ENCODE measurements at places on chromosomes 12 and 14. TPM values are rescaled to one million over a fixed set of nuclear protein-coding genes. Genes with fewer than 3 reads are reported as not detected.

- no peak for DNase-seq
Measured at GRCh38 chr12:93552427-93552826, 20.0 kb upstream of the SOCS2 start.

- DNase-seq, result no peak
Measured at GRCh38 chr12:68495336-68496070, 115.2 kb upstream of the RAP1B start.

DNA sequence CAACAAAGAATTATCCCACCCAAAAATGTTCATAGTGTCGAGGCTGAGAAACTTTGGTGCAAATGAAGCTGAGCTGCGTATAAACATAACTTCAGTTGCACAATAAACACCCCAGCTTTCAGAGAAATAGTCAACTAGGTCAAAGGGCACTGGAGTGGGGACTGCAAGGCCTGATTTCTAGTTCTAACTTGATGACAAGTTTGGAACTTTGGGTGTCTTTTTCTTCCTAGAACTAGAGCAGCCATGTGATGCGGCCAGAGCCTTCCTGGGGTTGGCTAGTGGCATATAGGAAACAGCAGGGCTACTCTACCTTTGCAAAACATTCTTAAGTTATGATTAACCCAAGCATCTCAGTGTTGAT is 298.4 kb upstream of the AMIGO2 start:
- no peak for DNase-seq

DNA sequence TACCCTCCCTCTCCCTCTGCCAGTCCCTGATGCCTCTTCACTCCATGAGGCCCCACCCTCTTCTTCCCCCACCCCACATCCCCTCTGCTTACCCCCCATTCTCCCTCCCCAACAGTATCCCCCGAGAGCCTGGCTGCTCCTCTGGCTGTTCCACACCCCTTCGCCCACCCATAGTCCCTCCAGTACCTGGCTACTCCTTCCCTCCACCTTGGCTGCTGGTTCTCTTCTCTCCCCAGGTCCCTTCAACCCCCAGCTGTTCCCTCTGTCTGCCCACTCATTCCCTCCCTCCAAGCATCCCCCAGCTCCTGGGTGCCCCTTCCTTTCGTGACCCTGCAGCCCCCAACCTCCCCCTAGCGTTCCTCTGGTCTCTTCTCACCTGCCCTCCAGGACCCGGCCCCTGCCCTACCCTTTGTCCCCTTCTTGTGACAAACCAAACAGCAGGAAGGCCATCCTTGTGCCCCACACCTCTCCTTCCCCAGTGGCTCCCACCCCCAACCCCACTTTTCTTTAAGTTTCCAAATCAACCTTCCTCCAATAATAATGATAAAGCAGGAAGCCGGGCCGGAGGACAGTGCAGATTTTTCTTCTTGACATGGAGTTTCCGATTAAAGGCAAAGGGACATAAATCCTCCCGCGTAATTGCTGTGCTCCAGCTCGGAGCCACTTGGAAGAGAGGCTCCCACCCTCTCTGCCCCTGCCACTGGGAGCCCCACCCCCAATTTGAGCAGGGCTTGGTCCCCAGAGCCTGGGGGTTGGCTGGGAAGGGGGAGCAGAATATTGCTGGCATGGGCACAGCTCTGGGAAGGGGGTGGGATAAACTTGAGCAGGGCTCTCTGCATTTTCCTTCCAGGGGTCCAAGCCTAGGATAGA is 40.0 kb downstream of the SMUG1 start:
- no peak for DNase-seq

DNA sequence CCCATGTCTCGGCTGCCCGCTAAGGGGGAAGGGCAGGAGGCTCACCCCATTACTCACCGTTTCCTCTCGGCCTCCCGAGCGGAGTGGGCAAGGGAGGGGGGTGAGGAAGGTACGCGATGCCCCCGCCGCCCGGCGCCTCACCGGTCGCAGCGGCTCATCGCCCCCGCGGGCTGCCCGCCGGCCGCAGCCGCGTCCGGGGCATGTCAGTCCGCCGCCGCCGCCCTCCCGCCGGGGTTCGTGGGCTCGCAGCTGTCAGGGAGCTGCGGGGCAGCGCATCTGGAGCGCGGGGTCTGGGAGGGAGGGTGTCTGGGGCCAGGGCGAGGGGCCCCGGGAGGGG is 461 bp downstream of the SLC8A3 start:
- no peak for DNase-seq

DNA sequence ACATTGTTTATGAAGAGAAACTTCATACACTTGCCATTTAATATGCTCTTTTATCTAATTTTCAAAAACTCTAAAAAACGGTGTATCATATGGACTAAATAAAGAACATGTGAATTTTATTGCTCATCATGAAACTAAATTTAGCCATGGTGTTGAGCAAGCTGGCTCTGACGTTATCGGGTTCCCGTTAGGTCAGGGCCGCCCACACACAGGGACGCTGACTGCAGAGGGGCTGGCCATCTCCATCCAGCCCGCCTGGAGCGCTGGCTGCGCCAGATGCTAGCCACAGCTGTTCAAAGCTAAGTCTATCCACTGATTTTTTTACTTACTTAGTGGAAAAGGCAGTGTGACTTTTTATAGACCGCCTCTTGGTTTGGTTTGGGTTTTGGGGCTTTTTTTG is 36.5 kb upstream of the DYNC1H1 start:
- peak; percentile 45 for DNase-seq

GRCh38 chr14:52131640-52132320 is 62.9 kb upstream of the NID2 start:
- peak; percentile 80 for DNase-seq

The NUDT4 gene
- polyA plus RNA-seq, result 135 TPM

DNA sequence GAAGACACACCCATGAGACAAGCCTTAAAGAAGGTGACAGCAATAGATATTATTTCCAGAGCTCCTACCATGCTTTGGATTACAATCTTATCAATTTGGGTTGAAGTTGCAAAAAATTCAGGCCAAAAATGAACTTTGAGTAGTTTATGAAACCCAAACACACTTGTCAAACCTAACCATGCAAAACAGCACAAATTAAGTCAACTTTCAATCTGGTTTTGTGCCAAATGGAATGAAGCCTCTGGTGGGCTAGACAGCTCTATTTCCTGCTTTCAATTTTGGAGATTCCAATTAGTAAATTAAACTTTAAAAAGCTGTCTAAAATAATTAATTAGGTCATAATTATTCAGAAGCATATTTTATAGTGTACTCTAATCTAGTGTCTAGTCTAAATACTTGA is 203.4 kb downstream of the SYT1 start:
- DNase-seq, result no peak

The PPP1R36 gene
- 0.79 TPM for polyA plus RNA-seq

GRCh38 chr12:122473543-122474323 is 27.0 kb downstream of the ZCCHC8 start:
- no peak for DNase-seq

DNA sequence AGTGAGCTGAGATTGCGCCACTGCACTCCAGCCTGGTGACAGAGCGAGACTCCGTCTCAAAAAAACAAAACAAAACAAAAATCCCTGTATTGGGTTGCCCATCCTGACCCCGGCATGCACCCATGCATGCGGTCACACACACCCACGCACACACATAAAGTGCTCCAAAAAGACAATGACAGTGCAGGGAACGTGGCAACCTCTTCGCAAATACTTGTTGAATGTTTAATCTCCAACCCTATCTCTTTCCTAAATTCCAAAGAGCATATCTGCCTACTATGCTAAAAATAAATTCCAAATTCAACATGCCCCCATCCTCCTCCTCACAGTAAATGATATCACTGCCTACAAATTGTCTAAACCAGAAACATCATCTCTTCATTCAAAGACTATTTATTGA is 13.5 kb downstream of the SLC7A7 start:
- DNase-seq, result no peak

DNA sequence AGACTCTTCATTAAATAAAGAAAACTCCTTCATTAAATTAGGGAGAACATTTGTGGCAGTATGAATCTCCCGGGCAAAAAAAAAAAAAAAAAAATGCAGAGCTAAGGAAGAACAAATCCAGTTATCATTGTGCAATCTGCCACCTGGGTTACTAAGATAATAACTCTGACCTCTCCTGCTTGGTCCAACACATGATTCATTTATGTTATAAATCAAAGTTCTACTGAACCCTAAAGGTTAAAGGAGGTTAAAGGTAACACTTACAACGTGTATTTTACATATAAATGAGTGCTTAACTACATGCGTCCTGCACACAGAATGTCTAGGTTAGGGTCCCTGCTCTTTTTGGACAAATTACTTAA is 4.2 kb downstream of the TGFB3 start:
- no peak for DNase-seq

- no peak for DNase-seq
Measured at GRCh38 chr12:104464899-104465298, 8.2 kb downstream of the CHST11 start.

The TAS2R19 gene
- polyA plus RNA-seq, result 1.8 TPM

The IL22 gene
- not detected for polyA plus RNA-seq

The RDH12 gene
- polyA plus RNA-seq, result 0.38 TPM

- DNase-seq, result no peak
Measured at GRCh38 chr14:64509036-64509435, 4.5 kb downstream of the ZBTB1 start.

The P2RX2 gene
- polyA plus RNA-seq, result 1.3 TPM

GRCh38 chr12:57813971-57814772 is 4.4 kb downstream of the AVIL start:
- DNase-seq, result no peak

GRCh38 chr14:68819260-68819691 is 26.4 kb upstream of the ZFP36L1 start:
- DNase-seq, result no peak

DNA sequence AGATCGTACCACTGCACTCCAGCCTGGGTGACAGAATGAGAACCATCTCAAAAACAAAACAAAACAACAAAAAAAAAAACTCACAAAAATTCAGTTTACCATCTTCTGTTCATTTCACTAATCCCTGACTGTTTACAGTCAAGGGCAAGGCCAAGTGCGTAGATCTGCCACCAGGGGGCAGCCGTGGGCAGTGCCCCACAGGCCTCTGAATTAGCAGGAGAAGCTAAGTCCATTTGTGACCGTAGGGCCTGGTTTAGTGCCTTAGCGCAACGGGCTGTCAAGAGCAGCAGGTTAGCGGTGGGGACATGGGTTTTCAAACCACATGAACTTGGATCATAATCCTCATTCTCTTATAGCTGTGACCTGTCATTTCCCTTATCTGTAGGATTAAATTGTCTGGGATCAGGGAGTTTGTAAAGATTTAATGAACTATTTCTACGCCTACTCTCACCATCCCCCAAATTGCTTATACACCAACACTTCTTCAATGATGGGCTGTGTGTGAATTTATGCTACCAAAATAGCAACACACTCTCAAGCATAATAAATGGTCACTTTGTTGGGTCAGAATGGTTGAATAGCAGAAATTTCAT is 49.0 kb downstream of the KCTD10 start:
- DNase-seq, result peak; percentile 64

DNA sequence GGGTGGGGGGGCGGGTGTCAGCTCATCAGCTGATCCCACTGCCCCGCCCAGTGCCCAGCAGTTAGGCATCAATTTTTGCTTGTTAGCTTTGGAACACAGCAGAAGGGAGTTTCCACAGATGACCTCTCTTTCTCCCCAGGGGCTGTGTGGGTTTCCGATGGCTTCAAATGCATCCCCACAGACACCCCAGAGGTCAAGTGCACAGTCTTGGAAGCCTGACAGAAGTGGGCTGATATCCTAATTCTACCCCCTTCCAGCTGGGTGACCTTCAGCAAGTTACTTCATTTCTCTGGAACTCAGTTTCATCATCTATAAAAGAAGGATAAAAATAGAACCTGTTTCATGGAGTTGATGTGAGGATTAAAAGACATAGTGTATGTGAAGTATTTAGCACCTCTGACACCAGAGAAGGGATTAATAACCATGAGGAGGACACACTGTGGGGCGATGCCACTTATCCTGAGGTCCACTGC is 22.0 kb downstream of the TTC9 start:
- DNase-seq, result no peak

- DNase-seq, result no peak
Measured at GRCh38 chr14:89618330-89618708, 201.3 kb upstream of the FOXN3 start.

DNA sequence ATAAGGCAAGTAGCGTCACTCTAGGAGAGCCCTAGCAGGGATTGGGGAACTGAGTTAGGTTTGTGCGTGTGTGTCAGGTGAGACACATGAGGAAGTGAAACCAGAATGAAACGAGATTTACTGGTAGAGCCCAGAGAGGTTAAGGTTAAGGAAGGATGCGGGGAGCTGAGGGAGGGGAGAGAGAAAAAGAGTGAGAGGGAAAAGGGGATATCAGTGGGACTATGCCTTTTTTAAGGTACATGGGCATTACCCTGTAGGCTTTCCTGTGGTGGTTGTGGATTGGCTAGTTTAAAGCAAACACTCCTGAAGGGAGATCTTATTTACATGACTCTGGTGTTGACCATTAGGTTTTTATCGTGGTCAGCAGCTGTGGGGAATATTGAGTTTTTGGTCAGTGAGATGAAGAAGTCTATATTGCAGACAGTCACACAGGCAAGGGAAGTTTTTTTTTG is 13.9 kb downstream of the ZDHHC17 start:
- no peak for DNase-seq

The LRRIQ1 gene
- polyA plus RNA-seq, result 37.3 TPM

- DNase-seq, result no peak
Measured at GRCh38 chr14:51118993-51119392, 24.1 kb upstream of the TRIM9 start.

- DNase-seq, result no peak
Measured at GRCh38 chr14:82694820-82695219, 1161.2 kb upstream of the SEL1L start.

GRCh38 chr12:2960390-2960956 is 1.3 kb downstream of the TEAD4 start:
- no peak for DNase-seq

The CLEC1B gene
- 0.87 TPM for polyA plus RNA-seq

DNA sequence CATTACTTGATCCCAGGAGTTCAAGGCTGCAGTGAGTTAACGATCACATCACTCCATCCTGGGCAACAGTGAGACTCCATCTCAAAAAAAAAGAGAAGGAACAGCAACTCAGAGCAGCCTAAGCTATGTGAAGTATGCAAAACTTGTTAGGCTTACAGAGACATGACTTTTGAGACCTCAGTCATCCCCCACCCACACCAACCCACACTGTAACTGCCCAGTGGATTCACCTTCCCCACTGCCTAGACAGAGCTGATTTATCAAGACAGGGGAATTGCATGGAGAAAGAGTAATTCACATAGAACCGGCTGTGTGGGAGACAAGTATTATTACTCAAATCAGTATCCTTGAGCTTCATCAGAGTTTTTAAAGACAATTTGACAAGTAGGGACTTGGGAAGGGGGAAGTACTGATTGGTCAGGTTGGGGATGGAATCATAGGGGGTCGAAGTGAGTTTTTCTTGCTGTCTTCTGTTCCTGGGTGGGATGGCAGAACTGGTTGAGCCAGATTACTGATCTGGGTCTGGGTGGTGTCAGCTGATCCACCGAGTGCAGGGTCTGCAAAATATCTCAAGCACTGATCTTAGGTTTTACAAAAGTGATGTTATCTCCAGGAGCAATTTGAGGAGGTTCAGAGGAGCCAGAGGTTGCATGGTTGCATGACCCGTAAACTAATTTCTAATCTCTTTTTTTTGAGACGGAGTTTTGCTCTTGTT is 6.2 kb upstream of the WDR89 start:
- no peak for DNase-seq

The KRT77 gene
- polyA plus RNA-seq, result not detected

- DNase-seq, result no peak
Measured at GRCh38 chr14:46686652-46687051, 35.1 kb upstream of the RPL10L start.

- DNase-seq, result no peak
Measured at GRCh38 chr12:53949631-53950436, 4.9 kb upstream of the HOXC12 start.

The GLIPR1L1 gene
- 0.60 TPM for polyA plus RNA-seq
